Fibroblast of skin of scalp (primary cell): ENCODE measurements at places on chromosomes 3 and 15.

DNA sequence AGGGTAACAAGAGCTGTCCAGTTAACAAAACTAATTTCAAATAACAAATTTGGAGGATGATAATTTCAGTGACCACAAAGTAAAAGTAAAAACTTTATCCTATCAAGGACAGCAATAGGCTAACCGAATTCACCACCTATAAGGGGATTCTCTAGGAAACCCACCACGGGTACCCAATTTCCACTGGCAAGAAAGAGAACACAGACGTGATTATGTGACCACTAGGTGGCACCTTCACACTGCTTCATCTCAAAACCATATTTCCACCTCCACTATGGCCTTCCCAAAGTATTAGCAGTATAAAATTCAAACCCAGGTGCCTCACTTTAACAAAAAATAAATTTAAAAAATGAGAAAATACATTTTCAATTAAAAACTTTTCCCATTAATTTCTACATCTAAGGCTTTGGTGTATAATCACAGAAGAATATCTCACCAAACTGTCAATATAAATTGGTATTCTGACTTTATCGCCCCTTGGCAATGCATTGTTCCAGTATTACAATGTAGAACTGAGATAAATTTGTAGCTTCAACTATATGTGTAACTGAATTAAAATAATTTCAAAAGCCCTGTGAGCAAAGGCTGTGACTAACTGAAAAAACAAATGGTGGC, 96.5 kb downstream of the FSIP1 start:
- DNase-seq = peak; percentile 65

DNA sequence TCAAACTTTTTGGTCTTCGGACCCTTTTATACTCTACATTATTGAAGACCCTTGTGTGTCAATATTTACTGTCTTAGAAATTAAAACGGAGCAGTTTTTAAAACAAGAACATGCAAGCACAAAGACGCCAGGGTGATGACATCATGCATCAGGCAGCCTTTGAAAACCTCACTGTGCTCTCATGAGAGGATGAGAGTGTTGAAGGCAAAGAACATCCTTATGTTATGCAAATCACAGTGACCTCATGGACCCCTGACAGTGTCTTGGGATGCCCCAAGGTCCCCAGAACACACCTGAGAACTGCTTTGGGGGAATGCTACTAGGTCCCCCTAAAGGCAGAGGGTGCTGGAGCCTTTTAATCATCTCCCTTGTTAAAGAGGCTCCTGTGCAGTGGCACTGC, 51.6 kb downstream of the CHDH start:
- DNase-seq = peak; percentile 64

DNA sequence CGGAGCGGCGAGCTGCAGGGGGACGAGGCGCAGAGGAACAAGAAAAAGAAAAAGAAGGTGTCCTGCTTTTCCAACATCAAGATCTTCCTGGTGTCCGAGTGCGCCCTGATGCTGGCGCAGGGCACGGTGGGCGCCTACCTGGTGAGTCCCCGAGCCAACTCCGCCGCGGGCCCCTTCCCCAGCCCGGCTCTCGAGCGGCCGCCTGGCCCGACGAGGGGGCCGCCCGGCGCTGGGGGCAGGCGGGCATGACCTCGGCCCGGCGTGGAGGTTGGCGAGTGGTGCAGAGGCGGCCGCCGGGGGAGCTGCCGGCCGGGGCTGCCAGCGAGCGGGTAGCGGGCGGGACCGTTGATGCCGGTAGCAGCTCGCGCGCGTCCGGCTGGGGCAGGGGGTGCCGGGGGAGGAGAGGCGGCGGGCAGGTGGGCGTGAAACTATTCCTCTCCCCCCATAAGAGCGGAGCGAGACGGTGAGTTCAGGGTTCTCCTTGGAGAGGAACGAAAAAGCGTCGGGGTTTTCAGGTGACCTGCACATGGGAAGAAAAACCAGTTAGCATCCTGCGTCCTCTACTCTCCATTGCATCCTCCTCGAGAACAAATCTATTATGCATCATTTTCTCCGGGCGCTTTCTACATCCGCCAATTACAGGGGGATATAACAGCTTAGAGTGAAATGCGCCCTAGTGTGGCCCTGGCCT, 585 bp downstream of the SLCO3A1 start:
- DNase-seq = no peak

GRCh38 chr15:70954171-70954570, 61.5 kb downstream of the LRRC49 start:
- DNase-seq = peak; percentile 54

GRCh38 chr3:112445839-112446238, 53.4 kb downstream of the BTLA start:
- DNase-seq = no peak

GRCh38 chr3:170500462-170500861, 81.8 kb downstream of the CLDN11 start:
- DNase-seq = no peak

- DNase-seq = peak; percentile 49
Observed at GRCh38 chr3:132569153-132569552, 27.9 kb upstream of the ACKR4 start.

DNA sequence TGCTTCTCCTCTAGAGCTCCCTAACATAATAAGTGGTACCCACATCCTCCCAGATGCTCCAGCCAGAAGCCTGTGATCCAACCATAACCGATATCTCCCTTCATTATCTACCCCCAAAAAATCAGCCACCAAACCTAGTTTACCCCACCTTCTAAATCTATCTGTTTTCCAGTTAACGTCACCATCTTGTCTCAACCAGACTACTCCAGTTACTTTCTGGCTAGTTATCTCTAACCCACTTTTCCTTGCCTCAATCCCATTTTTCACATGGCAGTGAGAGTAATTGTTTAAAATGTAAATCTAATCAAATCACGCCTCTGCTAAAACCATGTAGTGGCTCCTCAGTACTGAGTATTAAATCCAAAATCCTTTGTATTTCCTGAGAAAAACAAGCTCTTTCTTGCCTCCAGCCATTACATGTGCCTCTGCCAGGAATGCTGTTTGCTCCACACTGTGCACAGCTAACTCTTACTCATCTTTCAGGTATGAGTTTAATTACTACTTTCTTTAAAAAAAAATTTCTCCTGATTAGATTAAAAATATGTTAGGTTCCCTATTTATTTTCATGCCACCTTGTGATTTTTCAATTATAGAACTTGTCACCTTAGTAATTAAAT, 15.4 kb downstream of the CCDC54 start:
- DNase-seq = peak; percentile 65

GRCh38 chr3:126852511-126852910, 130.4 kb upstream of the PLXNA1 start:
- DNase-seq = no peak

GRCh38 chr3:50317300-50317699, 5.2 kb downstream of the HYAL2 start:
- DNase-seq = no peak

DNA sequence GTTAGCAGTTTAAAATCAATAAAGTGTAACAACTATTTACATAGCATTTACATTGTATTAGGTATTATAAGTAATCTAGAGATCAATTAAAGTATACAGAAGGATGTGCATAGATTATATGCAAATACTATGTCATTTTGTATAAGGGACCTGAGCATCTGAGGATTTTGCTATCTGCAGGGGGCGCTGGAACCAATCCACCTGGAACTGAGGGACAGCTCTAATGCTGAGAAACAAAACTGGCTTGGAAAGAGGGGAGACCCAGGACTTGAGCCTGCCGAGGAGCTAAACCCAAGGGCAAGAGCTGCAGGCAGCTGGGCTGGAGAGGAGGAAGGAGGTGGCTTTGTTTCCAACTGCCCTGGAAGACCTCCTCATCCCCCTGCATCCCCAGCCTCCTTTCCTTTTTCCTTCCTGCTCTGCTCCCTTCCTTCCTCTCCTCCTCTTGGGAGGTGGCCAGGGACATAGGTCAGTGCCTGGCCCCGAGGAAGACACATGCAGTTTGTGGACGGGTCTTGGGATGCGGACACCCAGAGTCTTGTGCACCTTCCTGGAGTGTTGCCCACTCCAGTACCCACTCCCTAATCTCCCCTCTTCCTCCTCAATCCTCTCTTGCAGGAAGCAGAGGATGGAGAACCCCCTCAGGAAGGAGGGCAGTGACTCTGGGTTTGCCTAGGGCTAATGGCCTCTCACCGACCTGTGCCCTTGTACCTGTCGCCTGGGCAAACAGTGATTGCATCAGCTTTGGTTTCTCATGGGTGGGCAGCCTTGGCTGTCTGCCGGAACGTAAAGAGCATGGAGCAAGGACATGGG, 825 bp upstream of the RTP3 start:
- DNase-seq = peak; percentile 29

- no peak for DNase-seq
Observed at GRCh38 chr15:101424984-101425383, 64.5 kb downstream of the PCSK6 start.

- peak; percentile 48 for DNase-seq
Observed at GRCh38 chr3:106398891-106399600, 530.2 kb upstream of the CBLB start.

GRCh38 chr3:167882057-167882667, 146.6 kb downstream of the SERPINI1 start:
- DNase-seq = peak; percentile 54

DNA sequence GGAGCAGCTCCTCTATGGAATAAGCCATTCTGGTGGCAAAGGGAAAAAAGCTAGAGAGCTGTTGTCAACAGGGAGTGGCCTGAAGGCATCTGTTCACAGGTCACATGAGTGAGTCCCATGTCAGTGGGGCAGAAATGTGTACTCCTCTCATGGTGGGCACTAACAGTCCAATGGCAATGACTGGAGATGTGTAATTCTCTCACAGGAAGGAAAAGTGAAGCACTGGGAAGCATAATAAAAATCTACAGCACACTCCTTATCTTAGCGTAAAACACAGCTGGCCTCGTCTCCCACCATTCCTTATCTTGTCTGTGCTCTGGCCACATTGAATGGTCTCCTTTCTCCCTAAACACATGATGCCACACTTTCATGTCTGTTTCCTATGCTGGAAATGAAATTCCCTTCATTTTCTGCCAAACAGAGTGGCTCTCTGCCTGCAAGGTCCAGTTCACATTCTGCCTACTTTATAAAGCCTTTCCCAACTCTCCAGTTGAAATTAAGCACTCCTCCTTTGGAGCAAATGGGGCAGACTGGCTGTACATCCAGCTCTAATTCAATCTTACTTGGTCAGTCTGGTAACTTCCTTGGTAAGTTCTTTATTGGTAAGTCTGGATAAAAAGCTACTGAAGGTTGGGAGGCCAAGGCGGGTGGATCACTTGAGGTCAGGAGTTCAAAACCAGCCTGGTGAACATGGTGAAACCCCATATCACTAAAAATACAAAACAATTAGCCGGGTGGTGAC, 139.8 kb downstream of the RPL22L1 start:
- DNase-seq = no peak

- peak; percentile 19 for DNase-seq
Observed at GRCh38 chr3:192947421-192947820, 29.8 kb upstream of the MB21D2 start.

GRCh38 chr3:57544181-57545125, at the start of gene DNAH12:
DNAH12 (minus strand) TSS chr3:57544344; CDS start chr3:57542870, 1,474 bp downstream.
- peak; percentile 13 for DNase-seq

DNA sequence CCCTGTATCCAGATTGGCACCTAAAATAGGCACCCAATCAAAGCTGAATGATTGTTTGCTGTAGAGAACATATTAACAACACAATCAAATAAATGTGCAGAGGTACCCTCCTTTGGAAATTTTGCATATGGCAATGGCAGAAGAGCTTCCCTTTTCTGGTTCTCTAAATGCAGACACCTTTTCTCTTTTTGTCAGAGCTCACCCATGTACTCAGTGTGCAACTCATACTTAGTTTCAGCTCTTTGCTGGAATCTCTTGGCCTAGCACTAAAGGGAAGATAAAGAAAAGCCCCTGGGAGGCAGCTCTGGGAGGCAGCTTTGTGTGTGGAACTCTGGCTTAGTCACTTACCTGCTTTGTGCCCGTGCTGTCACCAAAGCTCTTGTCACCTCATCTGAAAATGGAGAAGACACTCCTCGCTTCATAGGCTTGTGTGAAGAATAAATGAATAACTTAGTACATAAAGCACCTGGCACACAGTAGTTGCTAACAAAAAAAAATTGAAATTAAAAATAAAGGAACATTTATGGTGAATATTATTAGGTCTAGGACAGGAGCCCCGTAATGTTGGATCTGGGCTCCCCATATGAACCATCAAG, 28.8 kb downstream of the ST6GAL1 start:
- DNase-seq = no peak

GRCh38 chr3:168273917-168274316, 178.2 kb upstream of the GOLIM4 start:
- no peak for DNase-seq

GRCh38 chr15:91992945-91993344, 139.4 kb downstream of the SLCO3A1 start:
- no peak for DNase-seq

GRCh38 chr3:24832891-24833290, 338.2 kb upstream of the THRB start:
- no peak for DNase-seq

GRCh38 chr3:16148213-16148612, 26.3 kb upstream of the GALNT15 start:
- DNase-seq = no peak

- DNase-seq = no peak
Observed at GRCh38 chr3:184354754-184355153, 6.7 kb downstream of the CLCN2 start.

- no peak for DNase-seq
Observed at GRCh38 chr15:22236469-22236868, 156.1 kb downstream of the OR4M2 start.

- DNase-seq = peak; percentile 77
Observed at GRCh38 chr3:67090474-67090873, 92.4 kb downstream of the KBTBD8 start.

DNA sequence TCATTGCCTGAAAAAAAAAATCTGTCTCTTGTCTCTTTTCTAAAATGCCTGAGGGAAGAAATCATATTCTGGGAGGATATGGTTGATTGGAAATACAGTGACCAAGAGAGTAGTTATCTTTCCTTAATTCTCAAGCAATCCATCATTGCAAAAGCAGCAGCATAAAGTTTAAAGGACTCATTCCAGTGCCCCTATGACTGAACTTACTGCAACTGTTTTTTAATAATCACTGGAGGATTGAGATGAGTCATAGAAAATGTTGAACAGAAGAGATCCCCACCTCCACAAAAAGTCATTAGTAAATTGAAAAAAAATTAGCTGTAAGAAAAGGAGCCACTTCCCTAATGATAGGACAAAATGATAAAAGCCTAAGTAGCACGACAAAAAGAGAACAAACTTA, 121.5 kb downstream of the SLC9A9 start:
- no peak for DNase-seq

DNA sequence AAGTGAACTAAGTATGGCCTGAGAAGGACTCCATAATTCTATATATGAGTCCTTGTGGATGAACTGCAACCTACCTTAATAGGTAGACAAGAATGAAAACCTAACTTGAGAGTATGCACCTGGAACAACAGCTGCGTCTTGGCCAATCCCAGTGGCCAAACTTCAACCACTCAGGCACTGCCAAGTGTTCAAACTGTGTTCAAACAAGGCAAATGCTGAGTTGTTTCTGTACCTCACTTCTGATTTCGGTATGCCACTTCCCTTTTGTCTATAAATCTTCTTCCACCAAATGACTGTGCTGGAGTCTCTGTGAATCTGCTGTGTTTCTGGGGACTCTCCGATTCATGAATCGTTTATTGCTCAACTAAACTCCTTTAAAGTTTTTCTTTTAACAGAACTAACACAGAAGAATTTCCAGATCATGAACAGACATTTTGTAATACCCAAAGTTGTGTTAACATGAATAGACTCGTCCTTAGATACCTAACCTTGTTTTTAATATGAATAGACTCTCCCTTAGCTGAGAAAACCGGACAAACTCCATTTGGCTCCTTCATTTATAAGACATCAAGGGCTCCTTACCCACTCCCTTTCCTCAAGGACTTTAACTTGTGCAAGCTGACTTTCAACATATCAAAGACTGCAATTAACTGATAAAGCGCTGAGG, 4.1 kb downstream of the ZNF717 start:
- DNase-seq = no peak

GRCh38 chr3:124800076-124800475, 69.8 kb downstream of the UMPS start:
- DNase-seq = no peak
